ENCODE measurements at places on chromosomes 4 and X.

- peak; percentile 9 for DNase-seq
Observed at GRCh38 chr4:71860643-71861042, 76.8 kb upstream of the GC start.

- DNase-seq = peak; percentile 19
Observed at GRCh38 chr4:41646862-41647261, 101.7 kb downstream of the PHOX2B start.

- DNase-seq = no peak
Observed at GRCh38 chrX:21656587-21657317, 1.4 kb downstream of the KLHL34 start.

- DNase-seq = peak; percentile 89
Observed at GRCh38 chr4:40193016-40193571, 3.7 kb upstream of the RHOH start.

DNA sequence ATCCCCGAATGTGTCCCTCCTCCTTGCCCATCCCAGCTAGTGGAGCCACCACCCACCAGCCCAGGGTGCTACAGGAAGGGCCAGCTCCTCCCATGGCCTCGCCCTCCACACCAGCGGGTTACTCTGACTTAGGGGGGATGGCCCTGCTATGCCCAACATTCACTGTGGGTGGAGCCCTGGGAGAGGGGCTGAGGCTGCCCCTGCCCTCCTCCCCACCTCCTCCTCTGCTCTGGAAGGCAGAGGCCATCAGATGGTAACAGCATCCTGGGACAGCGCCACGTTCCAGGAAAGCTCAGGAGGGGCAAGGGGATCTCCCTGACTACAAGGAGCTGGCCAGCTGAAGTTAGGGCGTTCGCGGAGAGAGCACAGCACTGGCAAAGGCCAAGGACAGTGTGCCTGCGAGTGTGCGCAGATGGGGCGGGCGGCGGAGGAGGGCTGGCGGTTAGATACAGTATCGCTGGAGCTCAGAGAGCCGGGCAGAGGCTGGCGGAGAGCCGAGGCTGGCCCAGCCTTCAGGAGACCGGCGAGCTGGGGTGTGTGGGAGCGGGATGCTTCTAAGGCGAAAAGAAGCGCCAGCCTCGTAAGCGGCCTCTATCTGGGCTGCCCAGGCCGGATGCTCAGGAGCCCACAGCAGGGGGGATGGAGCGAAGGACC is 1.5 kb downstream of the JAKMIP1 start:
- no peak for DNase-seq

GRCh38 chr4:11628093-11628725 is 199.5 kb upstream of the HS3ST1 start:
- DNase-seq = no peak

DNA sequence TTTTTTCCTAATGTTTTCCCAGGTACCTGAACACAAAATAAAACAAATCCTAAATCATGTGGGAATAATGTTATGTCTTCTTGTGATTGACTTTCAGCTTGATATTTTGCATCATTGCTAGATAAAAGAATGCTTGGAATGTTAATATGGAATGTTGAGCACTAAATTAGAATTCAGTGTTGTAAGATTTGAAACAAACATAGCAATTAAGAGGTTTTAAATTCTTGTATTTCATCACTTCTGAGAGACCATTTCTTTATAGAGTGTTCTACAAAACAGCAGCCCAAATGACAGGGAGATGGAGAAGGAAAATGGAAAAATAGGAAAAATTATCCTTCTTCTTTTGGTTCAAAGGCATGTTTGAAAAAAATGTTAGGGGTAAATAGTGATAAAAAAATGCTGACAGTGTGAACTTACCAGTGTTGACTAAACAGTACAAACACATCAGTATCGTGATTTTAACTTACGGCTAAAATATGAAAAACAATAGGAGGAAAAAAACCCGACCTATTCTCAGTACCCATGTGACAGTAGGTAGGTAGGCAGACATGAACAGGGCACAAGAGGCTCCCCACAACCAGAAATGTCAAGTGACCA is 102.6 kb upstream of the PDE5A start:
- DNase-seq = no peak

DNA sequence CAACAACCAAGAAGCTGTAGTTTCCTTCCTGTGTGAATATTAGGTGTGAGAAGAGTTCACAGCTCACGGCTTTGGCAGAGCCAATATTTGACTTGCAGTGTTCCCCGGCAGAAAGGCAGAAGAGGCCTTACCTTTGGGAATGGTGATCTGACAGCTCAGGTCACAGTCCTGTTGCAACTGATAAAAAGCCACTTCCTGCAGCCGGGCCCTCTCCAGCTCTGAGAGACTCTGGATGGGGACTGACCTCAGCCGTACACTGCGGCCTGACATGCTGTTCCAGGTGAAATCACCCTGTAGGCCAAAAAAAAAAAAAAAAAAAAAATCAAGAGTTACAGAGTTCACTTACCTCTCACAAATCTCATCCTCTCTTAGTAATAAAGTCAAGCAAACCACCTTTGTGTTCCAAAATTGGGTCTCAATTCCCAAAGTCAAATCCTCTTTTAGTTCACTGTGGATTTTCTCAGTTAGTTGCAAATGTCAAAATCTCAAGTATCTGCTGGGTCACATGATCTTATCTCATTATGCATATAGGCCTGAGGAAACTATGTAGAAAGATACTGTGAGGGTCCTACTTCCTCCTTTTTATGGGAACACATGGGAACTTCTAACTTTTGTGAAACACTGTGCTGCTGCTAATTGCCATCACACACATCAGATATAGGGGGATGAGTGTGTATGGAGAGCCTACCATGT is 38.6 kb upstream of the AMELX start:
- no peak for DNase-seq

DNA sequence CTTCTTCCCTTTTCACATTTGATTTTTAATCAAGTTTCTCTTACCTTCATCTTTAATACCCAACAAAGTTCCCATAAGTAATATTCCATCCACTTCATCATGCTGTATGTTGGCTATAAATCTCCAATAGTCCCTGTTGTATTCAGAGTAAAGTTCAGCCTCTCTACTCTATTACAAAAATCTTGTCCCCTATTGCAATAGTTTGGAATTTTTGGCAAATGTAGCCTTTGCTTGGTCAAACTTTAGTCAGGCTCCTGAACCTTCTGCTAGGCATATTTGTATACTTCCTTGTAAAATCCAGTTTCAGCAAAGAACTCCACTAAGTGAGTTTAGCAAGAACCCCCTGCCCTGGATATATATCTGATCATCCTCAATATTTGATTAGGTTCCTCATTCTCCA is 54.0 kb upstream of the PACRGL start:
- DNase-seq = no peak

- peak; percentile 22 for DNase-seq
Observed at GRCh38 chr4:77493120-77493752, 112.4 kb upstream of the CXCL13 start.

DNA sequence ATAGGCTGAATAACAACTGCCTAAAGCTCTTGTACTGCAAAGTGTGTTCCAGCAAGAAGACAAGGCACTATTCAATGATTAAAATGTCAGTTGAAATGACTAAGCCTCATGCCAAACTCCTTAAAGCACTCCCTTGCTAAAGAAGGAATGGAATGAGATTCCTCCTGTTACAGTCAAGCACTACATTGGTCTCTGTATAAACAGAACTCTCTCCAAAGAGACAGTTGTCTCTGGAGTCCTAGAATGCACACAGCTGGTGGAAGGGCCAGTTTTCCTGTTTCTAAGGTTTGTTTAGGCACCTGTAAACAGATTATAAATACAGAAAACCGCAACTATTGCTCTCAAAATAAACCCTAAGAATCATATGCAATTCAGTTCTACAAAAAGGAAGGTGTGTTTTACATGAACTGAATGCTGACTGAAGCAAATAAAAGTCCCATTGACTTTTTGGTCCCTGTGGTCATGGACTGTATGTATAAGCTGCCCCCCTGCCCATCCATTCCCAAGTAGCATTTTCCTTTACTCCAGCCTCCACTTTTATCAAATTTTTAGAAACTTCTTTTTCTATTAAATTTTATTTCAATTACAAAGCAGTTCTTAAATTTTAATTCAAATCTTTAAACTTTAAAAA is 47.0 kb downstream of the FAT1 start:
- no peak for DNase-seq

DNA sequence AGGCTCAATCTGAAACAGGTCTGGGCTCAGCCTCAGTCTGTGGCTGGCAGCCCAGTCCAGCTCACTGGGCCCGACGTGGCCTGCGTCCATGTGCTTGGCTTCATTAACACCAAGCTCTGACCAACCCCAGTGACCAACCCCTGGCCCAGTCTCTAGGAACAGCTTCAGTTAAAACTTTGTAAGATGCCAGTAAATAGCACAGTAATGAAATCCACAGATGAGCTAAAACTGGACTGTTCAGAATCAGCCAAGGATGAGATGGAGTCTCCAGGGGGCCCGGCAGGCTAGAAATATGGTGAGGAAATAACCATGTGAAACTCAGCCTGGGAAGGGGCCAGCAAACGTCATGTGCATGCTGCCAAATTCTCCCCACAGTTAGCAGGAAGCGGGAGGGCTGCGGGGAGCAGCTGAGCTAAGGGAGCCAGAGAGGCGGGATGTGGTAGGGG is 37.1 kb upstream of the XPNPEP2 start:
- DNase-seq = no peak

GRCh38 chrX:8432396-8432795 is 32.2 kb upstream of the VCX3B start:
- no peak for DNase-seq

DNA sequence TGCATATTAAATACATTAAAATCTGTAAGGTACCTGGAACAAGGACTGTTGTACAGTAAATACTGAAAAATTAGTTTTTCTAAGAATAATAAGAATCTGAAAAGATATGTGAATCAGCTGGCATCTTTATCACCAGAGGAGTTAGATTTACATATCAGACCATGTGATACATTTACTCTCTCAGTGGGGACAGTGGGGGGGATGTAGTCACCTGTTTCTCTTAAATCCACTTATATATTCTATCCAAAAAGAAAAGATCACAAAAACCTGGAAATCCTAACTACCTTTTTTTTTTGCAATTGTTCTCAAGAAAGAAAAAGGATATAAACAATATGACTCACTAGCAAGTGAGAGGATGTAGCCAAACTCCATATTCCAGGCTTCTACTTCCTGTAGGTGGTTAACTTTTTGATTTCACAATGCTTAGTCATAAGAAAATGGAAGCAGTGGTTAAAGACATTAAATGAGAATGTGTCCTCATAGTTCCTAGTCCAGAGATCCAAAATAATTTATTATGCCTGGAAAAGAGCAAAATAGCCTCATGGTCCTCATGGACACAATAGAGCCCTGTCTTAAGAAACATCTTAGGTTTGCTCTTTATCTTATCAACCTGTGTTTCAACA is 22.5 kb upstream of the MYOZ2 start:
- DNase-seq = no peak

GRCh38 chrX:87105131-87105530 is 412.5 kb upstream of the KLHL4 start:
- no peak for DNase-seq

DNA sequence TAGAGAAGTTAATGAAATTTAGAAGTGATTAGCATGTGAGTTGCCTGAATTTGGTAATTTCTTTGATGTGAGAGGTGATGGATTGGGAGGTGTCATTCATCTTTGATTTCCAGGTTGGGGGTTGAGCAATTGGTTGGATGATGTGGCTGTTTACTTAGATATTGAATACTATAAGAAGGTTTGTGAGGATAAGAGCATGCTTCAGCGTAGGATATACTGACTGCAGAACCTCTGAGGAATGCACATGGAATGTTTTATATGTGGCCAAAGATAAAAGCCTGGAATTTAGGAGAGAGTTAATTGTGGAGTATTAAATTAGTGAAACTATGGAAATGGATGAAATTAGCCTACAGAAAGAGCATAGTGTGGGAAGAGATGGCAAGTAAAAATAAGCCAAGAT is 165.4 kb upstream of the MAD2L1 start:
- no peak for DNase-seq

DNA sequence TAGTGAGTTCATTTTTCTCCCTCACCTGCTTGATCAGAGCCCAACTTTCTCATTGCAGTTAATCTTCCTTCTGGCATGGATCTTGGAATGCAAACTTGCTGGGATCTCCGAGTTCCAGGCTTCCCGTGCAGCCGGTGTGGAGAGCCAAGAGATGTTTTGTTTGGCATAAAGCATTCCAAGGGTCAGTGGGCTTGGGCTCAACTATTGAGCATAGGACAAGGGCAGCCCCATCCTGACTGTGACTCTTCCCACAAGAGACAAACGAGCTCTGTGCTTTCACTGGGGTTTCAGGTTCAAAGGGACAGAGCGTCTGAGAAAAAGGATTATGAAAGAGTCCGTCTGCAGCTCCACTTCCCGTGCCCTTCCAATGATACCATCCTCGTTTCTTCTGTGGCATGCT is 10.5 kb downstream of the TLR7 start:
- no peak for DNase-seq

- peak; percentile 43 for DNase-seq
Observed at GRCh38 chrX:24498975-24499374, 33.9 kb downstream of the PDK3 start.

DNA sequence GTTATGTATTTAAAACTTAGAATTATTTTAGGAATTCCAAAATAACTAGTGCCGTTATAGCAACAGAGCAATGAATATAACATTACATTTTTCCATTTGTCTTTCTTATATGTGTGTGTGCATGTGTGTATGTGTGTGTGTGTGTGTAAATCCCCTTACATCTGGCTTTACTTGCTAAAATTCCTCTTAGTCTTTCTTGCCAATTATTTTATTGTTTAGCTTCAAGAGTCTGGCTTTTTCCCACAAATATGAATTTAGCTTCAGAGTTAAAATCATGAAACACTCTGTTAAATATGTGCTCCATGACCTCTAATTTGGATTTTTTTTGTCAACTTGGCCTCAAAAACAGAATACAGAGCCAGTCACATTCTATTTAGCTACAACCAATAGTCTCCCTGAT is 18.9 kb downstream of the FGF13 start:
- DNase-seq = no peak

- no peak for DNase-seq
Observed at GRCh38 chr4:118889312-118889691, 648 bp downstream of the SYNPO2 start.

DNA sequence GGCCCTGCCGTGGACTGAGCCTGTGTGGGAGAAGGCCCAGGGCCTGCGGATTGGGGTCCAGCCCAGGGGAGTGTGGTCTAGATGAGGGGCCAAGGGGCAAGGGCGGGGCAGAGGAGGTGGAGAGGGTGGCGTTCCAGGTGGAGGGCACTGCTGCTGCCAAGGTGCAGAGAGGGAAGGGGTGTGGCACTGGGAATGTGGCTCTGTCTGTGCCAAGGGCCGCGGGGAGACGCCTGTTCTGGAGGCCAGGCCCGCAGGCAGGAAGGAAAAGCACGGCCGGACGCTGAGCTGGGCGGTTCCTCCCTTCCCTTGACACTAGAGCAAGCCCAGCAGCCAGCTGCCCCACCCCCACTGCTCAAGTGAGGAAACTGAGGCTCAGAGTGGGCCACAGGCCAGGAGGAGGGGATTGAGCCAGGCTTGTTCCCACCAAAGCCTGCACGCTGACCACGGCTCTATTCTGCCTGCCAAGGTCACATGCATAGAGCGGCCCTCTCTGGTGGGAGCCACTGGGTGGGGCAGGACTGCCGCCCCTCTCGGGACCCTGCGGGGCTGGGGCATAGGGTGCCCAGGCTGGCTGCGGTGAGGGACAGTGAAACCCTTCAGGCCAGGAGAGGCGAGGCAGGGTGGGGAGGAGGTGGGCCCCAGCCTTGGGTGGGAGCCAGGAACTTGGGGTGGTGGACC is 13.0 kb downstream of the SH3BP2 start:
- no peak for DNase-seq

- DNase-seq = no peak
Observed at GRCh38 chrX:88838392-88838791, 91.4 kb downstream of the CPXCR1 start.

- no peak for DNase-seq
Observed at GRCh38 chrX:150610446-150610845, 42.0 kb downstream of the MTM1 start.
